ENCODE measurements at places on chromosomes 4 and X.

- no peak for DNase-seq
These were observed 176.1 kb downstream of the CORIN start for GRCh38 chr4:47661741-47662140.

GRCh38 chr4:62872856-62873255, 1536.4 kb downstream of the TECRL start:
- no peak for DNase-seq

GRCh38 chr4:176191974-176192373, 3.4 kb downstream of the SPATA4 start:
- no peak for DNase-seq

DNA sequence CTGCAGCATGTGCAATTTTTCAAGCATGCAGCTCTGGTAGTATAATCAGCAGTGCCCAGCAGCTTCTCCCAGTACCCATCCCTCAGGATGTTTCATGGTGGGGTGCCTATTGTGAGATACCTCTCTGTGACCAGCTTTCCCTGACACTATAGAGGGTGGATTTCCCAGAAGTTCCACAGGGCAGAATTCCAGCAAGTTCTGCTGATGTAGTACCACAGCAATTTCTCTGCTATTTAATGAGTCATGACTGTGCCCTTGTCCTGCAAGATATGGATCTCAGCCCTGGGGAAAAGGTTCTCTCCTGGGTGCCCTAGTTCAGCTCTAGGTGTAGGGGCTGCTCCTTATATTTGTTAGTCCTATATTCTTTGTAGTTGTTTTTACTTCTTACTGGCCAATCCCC, 174.8 kb downstream of the ENOX2 start:
- no peak for DNase-seq

DNA sequence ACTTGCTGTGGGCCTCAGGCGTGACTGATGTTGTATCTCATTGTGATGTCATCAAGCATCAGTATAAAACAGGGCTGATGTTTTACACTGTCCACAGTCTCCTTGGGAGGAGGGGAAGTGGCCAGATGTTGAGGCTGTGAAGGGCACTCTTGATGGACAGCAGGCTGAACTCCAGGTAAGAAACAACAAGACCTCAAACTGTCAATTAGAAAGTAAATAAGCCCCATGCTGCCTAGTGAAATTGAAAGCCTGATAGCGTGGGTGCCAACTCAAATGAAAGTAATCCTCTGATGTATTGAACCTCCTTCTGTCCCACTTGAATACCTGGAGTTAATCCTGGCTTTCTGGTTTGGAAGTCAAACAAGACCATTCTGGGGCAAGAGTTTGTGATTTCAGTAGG, 19.7 kb downstream of the VSIG1 start:
- no peak for DNase-seq

DNA sequence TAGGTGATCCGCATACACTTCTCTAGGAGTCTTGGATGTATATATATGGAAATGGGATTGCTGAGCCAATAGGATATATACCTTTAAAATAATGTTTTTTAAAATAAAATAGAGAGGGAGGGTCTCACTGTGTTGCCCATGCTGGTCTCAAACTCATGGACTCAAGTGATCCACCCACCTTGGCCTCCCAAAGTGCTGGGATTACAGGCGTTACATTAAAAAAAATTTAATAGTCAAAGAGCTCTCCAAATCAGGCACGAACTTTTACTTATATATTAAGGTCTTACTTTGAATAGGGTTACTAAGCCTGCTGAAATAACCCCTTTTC, 109.0 kb downstream of the GNL3L start:
- no peak for DNase-seq

GRCh38 chr4:154186035-154186434, 305.6 kb downstream of the DCHS2 start:
- DNase-seq: no peak

- DNase-seq: no peak
These were observed 518.3 kb downstream of the PPARGC1A start for GRCh38 chr4:23371533-23371932.

Data from kidney (tissue), 22 donors.